ENCODE measurements at places on chromosomes 6 and 20.
A peak's percentile ranks its signal among the peaks of the same experiment; 100 is the strongest.

DNA sequence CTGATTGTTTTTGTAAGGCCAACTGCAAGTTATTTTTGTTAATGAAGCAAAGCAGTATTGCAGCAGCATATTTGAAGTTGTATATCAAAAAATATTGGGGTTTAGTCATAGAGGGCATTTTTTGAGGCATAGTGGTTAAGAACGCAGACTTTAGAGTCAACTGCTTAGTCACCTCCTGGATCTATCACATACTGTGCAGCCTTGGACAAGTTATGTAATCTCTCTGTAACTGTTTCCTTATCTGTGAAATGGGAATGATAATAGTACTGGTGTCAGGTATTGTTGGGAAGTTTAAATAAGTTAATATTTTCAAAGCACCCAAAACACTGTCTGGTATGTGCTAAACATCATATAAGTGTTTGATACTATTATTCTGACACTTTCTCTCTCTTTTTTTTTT is 27.2 kb upstream of the EFHC1 start:
- DNase-seq: no peak

DNA sequence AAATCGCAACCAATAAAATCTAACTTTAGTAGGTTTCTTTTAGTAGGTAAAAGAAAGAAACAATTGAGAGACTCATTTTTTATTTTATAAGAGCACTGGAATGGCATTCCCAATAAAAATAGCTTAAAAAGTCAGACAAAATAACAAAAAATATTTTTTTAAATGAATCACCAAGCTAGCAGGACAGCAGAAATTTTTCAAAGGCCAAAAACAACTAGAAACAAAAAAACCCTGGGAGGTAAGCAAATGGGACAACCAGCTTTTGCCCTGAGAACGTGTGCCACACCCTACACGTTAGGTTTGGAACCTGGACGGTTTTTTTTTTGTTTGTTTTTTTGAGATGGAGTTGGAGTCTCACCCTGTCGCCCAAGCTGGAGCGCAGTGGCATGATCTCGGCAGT is 19.6 kb downstream of the GPLD1 start:
- DNase-seq: no peak

DNA sequence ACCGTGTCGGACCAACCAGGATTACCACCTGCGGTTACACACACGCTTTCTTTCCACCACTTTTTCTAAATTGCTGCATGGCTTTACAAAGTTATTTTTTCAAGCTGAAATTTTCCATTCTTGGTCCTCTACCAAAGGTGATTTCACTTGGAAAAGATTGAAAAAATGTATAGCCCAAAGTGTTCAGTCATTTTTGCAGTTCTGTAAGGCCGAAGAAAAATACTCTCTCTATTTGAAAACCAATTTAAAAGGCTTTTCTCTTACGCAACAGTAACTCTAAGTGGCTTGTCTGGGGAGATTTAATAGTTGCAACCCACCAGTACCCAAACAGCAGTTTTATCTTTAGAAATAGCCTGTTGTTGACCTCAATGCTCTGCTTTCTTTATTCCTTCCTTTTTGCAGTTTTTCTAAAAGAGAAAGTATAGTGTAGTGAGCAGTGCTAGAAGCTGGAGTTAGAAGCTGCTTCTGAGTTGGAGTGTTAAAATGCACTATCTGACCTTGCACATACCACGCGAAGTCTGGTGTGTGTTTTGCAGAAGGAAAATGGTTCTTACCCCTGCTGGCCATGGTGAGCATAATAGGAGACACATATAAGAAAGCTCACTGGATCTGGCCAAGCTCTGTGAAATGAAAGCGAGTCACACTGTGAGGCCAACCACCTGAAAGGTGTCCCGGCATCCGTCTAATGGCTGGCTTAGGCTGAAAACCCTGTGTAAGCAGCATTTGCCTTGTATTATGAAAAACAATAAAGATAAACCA is 271.6 kb upstream of the PRND start:
- peak; percentile 42 for DNase-seq

GRCh38 chr20:36532388-36532787 is 8.9 kb upstream of the MYL9 start:
- no peak for DNase-seq

DNA sequence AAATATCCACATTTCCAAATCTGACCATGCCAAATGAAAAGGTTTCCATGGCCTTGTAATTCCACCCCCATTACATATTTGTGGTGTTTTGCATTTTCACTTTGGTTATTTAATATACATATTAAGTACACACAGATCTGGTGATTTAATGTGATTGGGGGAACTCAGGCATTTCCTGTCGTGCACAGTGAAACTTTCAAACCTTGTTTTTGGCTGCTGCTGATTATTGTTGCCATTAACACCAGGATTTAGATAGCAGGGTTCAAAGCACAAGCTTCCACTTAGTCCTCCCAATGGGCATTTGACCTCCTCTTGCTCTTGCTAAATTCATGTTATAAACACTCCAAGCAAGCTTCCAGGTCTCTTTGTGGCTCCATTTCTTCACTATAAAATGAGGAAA is 166.5 kb downstream of the SOBP start:
- DNase-seq: no peak

DNA sequence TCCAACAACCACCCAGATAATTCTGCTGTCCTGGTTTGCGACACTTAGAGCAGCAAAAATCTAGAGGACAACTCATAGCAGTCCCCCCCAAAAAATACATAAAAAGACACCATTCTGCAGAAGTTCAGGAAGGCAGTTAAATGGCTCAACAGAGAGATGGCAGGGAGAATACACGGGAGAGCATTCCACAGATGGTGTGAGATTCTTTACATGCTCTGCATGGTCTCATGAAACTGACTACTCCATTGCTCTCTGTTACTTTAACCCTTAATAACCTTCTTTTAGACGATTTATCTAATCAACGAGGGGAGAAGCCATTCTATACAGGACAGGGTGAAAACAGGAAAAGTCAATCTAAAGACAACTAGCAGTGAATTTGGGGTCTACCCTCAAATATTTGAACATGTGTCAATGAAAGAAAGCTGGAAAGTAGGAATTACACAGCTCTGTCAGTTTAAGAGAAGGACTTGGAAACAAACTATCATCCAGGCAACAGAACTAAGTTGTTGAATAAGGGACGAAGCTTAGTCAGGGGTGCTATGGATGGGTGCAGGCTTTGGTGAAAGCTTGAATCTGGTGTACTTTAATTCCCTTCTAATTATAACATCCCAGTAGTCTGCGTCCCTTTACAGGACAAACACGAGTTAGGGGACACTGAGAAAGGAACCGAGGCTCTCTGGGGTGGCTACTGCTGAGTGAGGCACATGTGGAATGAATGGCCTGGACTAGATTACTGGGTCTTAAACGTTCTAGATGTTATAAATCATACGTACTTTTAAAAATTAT is 5.1 kb downstream of the PERP start:
- no peak for DNase-seq

- no peak for DNase-seq
Measured at GRCh38 chr6:75282706-75283105, 1.9 kb downstream of the TMEM30A start.

DNA sequence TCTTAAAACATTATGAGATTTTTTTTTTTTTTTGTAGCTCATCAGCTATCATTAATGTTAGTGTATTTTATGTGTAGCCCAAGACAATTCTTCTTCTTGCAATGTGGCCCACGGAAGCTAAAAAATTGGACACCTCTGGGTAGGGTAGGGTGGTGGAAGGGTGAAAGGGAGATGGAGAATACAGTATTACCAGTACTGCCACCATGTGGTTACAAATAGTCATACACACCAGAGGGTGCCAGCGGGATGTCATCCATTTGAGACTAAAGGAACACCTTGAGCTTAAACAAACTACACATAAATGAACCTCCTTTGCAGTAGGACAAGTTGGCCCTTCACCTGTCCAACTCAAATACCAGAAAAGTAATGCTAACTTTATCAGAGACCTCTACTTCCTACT is 601.9 kb downstream of the HTR1B start:
- DNase-seq: no peak

DNA sequence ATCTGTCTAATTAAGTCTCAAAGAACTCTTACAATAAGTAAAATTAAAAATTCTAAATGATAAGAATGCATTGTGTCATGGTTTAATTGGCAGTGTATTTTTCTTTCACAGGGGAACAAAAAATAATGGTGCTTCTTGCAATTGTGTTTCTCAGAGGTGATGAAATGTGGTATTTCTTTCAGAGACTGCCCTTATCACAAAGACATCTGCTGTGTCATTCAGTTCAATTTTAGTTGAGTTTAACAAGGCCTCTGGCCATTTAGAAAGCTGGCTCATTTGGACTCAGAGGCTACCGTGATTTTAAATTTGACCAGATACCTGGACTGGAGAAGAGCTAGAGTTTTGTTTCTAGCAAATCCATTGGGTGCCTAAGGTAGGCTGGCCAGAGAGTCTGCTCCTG is 23.6 kb upstream of the ZNF831 start:
- DNase-seq: no peak

DNA sequence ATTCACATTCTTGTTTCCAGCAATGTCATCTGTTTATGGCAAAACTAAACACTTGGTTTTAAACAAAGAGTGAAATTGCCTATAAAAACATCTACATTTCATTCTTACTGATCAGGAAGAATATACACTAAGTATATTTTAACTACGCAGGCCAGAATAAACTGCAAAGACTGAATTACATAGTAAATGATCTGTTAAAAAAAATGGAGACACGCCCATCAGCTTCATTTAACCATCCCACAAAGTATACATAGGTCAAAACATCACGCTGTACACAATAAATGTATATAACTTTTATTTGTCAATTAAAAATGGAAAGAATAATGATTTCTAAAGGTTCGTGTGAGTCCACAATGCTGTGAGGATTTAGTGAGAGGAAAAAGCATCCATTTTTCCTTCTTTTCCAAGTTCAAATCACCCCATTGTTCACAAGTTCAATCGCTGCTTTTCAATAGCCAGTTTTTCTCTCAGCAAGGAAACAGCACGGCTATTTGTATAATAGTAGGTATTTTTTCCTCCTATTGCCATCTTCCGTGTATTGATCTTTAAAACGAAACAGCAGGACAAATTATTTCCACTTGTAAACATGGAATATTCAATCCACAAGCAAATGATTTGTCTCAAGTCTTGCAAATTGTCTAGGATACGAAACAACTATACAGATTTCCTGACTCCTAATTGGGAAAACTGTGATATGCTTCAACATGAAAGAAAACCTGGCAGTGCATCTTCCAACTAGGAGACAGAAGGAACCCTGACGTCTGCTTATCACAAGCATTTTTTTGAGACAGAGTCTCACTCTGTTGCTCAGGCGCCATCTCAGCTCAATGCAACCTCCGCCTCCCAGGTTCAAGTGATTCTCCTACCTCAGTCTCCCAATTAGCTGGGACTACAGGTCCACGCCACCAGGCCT is 10.6 kb downstream of the SFT2D1 start:
- DNase-seq: no peak

GRCh38 chr20:45361793-45362192 is 1.2 kb upstream of the SYS1 start:
- DNase-seq: no peak

DNA sequence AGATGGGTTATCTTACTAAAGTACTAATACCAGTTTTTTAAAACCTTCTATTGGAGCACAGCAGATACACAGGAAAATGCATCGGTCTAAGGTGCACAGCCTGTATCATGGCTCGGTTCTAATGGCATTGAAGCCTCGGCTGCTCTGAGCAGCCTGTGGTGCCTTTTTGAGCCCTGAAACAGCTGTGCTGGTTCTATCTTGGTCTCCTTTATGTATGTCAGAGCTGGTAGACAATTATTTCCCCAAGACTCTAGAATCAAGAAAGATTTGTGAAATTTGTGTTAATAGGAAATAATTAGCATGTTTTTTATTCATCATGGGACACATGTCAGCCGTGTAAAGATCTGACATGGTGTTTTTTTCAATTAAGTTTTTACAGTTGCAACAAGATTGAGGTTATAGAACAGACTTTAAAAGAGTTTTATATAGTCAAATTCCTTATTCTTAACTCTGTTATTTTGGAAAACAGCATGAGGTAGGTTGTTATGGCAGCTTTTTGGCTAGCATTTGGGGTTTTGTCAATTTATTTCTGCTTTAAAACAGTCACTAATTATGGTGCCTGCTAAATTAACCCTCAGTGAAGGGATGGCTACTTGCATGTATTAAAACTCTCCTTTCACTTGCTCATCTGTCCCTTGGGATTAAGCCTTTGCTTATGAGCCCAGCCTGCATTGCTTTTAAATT is 40.3 kb upstream of the C20orf144 start:
- no peak for DNase-seq

- peak; percentile 23 for DNase-seq
Measured at GRCh38 chr20:18537651-18538050, 29.6 kb upstream of the SMIM26 start.

DNA sequence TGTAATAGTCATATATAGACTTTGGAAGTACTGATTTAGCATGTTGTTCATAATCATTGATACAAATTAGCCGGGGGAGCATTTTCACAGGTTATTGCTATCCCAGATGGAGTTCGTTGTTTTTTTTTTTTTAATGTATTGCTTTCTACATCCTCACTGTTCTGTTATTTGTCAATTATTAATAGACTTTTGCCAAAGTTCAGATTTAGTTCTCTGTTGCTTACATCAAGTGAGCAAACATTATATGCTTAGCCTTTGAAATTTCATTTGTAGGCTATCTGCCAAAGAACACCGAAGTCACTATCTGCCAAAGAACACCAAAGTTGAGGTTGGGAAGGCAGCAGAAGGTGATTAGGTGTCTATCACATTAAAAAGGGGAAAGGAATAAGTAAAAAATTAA is at the start of gene HAO1:
Gene HAO1 (minus strand): TSS at position 118 of the 400 bp plus-strand sequence. CDS start 36 bp downstream, at position 82.
- DNase-seq: no peak

DNA sequence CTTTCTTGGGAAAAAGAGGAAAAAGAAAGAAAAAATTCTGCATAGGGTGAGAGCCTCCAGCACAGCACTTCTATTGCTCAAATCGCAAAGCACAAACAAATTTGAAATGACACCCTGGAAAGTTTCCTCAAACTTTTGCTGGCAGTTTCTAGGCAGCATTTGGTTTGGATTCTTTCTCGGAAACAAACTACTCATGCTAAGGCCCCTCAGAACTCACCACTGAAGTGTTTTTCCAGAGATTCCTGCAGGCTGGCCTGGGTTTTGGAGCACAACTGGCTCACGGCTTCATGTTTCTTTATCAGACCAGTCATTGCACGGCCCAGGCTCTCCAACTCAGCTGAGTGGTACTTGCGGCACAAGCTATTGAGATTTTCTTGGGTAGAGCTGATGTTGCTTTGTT is 237.8 kb downstream of the SYNE1 start:
- no peak for DNase-seq
